Right renal cortex interstitium (tissue), 3 donors: ENCODE measurements at places on chromosomes 6 and 20. TPM values are rescaled to one million over a fixed set of nuclear protein-coding genes. Genes with fewer than 3 reads are reported as not detected.

LTB gene
- polyA plus RNA-seq, result 0.89 TPM

CST2 gene
- polyA plus RNA-seq, result not detected

RPS6KA2 gene
- 35.2 TPM for polyA plus RNA-seq

SIRPB2 gene
- 0.32 TPM for polyA plus RNA-seq

TREM1 gene
- not detected for polyA plus RNA-seq

PMEPA1 gene
- 18.2 TPM for polyA plus RNA-seq

ZC3H12D gene
- polyA plus RNA-seq, result 0.18 TPM

SLC4A11 gene
- 1.7 TPM for polyA plus RNA-seq
